ENCODE measurements at places on chromosomes 2 and 18.

GRCh38 chr2:74735564-74735963 lies 81.5 kb downstream of the SEMA4F start:
- DNase-seq = no peak

DNA sequence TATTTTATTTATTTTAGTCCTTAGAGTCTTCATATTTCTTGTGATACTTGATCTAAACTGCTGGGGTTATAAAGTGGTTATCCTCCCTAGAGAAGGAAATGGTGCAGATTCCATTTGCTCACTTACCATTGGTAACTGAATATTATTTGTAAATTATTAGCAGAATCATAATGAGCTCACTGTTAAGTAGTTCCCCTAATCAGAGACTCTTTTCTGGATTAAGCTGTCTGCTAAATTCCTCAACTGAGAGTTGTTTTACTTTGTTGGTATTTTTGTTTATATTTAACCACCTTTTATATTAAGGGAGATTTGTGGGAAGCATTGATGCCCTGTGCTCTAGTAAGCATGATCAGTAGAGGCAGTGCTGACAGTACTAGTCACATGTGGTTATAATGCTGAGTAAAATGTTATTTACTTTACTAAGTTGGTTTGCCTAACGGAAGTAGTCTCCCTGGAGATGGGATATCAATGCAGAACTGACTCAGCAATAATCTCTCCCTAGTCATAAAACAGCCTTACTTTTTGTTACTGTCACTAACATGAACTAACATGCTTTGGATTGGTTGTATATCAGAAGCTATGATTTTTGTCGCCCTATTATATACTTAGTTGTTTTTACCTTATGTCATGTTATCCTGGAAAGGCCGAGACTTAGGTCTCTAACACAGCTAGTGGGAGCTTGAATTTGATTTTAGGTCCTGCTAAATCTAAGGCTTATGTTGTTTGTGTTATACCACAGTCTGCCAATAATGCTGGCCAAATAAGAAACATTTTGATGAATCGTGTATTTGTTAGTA lies 166.7 kb downstream of the MCFD2 start:
- peak; percentile 71 for DNase-seq

- DNase-seq = no peak
Measured at GRCh38 chr2:182852090-182852489, 14.3 kb downstream of the FRZB start.

DNA sequence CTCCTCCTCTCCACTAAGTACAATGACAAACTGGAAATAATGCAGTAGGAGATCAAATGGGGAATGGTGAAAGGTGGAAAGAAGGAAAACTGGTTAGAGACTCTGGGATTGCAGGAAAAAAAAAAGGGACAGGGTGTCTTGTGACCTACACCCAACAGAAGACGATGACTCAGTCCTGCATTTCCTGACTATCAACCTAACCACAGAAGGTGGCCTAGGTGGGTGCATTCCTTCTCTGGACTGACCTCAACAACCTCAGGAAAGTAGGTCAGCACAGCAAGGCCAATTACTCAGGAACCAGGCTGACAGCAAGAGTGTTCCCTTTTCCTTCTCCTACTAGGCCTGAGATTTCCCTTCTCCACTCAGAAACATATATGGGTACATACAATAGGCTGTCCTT lies 1386.4 kb upstream of the ZEB2 start:
- no peak for DNase-seq

GRCh38 chr2:189530965-189531637 lies 49.5 kb downstream of the SLC40A1 start:
- DNase-seq = no peak

DNA sequence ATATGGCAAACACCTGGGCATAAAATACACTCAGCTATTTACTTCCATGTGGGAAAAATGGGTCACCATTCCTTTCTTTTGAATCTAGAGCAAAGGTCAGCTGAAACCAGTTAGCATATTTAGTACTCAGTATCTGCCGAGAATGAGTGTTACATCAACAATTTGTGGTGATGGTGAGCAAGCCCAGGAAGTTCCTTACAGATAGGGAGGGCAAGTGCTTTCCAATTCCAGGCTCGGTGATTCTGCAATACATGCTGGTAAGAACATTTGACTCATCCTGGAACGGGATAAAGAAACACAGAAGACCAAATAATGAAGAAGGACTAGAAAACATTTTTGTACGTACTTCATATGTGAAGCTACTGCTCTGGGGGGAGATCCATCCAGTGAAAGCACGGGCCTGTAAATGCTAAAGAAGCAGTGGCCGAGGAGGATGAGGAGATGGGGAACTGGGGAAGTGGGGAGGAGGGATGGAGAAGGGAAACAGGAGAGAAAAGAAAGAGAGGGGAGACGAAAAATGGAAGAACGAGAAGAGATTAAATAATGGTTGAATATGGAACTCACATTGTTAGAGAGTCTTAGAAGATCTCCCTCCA lies 251.9 kb downstream of the TTC32 start:
- DNase-seq = no peak

- no peak for DNase-seq
Measured at GRCh38 chr2:75564026-75564688, 3.4 kb upstream of the EVA1A start.

DNA sequence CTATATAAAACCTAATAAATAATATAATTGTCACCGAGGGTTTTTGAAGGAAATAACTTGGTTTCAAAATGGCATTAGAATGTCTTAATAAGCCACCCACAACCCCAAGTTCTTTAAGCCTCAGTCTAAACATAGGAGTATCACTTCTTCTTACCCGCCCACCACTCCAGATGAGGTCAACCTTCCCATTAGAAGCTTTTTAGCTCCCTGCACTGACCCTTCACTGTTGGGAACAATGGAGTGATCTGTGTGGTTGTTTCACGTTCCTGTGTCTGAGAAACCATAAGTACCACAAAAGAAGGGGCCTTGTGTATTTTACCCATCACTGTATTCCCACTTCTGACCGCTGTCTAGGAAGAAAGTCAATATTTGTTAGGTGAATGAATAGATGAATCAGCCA lies 326.3 kb upstream of the ZNF521 start:
- no peak for DNase-seq

DNA sequence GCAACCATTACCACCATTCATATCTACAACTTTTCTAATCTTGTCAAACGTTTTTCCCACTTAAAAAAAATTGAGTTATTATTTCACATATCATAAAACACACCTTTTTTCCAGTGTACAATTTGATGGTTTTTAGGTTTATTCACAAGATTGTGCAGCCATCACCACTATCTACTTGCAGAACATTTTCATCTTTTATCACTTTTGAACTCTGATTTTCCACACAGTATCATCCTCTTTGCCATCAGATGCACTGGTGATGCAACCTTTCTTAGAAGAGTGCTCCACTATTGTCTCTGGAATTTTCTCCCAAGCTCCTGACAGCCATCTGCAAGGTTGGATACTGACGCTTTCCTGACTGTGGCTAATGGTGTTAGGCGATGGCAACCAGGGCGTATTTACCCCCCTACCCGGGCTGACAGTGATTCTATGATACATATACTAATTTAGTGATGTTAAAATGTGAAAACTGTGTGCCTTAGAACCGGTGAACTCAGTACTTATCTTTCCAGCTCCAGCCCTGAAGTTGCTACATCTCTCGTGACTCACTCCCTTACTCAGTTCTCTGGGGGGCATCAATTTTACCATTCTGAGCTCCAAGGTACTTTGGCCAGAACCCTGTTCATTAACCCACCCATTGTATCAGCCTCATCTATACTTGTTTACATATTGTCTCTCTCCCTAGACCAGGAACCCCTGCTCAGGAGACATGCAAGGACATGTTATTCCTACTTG lies 105.4 kb upstream of the SPRED2 start:
- no peak for DNase-seq

DNA sequence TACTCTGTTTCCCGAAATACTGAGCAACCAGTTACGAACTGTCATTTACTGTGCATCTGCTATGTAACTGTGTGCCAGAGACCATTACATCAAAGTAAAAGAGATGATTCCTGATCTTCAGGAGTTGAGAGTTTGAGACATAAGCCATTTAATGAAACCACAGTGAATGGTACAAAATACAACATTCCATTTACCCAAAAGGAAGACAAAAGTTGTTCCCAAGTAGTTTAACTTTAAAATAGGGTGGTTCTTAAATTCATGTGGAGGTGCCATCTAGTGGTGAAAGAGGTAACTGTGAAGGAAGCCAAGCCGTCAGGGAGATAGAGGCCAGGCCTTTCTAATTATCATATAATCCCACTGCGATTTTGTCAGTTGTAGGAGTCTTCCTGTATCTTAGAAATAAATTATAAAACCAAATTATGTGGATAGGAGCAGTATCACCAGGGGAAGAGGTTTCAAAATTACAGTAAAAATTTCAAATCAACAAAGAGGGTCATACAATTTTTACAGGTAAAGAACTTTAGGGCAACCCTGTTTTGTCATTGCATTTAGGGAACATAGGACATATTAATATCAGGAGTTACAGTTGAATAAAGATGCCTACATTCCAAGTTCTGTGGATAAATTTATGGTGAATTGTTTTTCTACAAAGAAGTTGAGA lies 67.7 kb downstream of the EPAS1 start:
- peak; percentile 70 for DNase-seq

GRCh38 chr2:129775952-129776653 lies 203.4 kb upstream of the RAB6C start:
- DNase-seq = no peak

GRCh38 chr18:25661831-25662230 lies 309.9 kb upstream of the ZNF521 start:
- no peak for DNase-seq

- DNase-seq = no peak
Measured at GRCh38 chr18:2540575-2540974, 30.7 kb downstream of the METTL4 start.

DNA sequence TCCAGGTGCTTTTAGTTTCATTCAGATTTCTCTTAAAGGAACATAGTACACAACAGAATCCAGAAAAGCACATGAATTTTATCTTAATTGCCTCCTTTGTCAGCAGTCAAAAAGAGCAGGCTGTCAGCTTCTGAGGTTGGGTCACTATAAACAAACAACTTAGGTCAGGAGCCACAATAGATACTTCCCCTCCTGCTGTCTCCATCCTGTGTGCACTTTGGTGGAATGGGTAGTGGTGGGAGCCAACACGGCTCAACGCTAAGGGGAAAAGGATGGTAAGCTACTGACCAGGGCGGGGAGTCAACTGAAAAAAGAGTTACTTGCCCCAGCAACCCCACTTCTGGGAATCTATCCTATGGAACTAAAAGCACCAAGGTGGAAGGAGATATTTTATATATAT lies 121.9 kb downstream of the PAX3 start:
- DNase-seq = no peak

- DNase-seq = no peak
Measured at GRCh38 chr2:240429341-240429871, 6.1 kb upstream of the GPC1 start.

DNA sequence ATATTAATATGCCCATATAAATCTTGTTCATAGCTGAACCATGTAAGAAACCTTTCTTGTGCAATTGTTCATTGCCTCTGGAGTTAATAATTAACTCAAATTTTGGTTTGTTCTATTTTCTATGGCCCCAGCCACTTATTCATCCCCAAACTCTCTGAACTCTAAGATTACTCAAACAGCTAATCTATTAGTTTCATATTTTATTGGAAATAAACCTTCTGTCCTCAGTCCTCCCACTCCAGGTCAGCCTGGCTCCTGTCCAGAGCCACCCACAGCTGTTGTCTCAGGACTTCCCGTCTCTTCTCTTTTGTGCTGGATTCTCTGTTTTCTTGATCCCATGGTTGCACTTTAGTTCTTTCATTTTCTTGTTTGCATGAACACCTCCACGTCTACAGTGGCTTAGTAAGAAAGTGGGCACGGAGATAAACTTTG lies 4.4 kb upstream of the RNF103 start:
- DNase-seq = no peak

GRCh38 chr2:221310730-221311129 lies 261.4 kb downstream of the EPHA4 start:
- DNase-seq = no peak

GRCh38 chr2:70081221-70081620 lies 6.1 kb upstream of the PCBP1 start:
- DNase-seq = no peak

GRCh38 chr18:65544701-65545100 lies 206.1 kb upstream of the CDH7 start:
- DNase-seq = no peak

DNA sequence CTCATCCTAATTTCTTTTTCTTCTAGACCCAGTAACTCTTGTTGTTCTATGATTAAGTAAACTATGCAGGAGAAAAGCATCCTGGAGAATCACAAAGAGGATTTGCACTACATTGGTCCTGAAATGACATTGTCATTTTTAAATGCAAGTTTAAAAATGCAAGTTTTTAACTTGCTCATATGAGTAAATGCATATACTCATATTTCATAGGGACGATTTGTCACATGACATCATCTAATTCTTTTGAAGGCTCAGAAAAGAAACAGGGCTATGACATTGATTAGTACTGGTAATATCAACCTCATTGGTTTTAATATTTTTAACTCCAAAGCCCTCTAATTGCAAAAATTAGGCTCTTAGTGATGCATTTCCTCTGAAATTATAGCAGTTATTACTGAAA lies 324.4 kb downstream of the LRRTM1 start:
- no peak for DNase-seq

DNA sequence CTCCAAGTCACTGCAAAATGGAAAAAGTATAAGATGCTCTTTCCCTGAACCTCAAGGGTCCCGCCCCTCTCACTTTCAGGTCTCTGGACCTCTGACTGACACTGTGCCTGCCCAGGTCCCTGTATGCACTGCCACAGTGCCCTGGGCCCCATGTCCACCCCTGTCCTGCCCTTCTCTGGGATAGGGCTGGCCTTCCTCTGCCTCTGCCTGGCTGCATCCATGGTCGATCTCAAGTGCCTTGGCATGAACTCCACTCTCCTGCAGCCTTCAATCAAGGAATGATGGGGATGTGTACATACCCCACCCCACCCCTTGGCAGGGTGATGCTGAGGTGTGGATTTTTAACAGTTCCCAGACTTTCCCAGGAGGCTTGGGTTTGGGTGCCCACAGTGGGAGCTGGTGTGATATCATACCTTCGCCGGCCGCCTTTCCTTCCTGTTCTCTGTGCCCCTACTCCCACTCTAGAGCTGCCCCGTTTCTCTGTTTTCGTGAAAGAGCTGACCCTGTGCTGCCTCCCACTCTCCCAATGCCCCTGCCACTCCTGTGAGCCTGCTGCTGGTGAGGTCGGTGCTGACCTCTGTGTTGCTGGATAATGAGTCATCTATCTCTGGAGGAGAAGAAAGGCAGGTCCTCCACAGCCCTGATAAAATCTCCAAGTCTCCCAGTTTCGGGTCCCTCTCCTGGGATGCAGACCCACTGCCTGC lies 18.9 kb downstream of the PTPN18 start:
- DNase-seq = no peak

- no peak for DNase-seq
Measured at GRCh38 chr2:20501974-20502373, 55.1 kb downstream of the RHOB start.
